ENCODE measurements at places on chromosomes 3 and 15.

DNA sequence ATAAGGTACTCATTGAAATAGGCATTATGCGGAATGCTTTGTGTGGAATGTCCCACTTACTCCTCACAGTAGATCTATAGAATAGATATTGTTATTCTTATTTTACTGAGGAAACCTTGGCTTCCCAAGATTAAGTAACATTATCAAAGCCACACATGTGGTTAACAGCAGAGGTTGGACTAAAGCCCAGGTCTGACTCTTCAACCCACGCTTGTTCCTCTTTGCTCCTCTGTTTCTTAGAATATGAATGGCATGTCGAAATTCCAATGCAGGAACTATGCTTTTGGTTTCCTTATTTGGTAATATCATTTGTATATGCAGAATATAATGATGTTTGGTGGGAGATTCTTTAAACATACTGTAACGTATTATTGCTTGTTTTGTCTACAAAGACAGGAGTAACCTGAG is 818.8 kb upstream of the LMCD1 start:
- no peak for DNase-seq

GRCh38 chr3:160016972-160017371 is 28.3 kb downstream of the IL12A start:
- DNase-seq, result no peak

DNA sequence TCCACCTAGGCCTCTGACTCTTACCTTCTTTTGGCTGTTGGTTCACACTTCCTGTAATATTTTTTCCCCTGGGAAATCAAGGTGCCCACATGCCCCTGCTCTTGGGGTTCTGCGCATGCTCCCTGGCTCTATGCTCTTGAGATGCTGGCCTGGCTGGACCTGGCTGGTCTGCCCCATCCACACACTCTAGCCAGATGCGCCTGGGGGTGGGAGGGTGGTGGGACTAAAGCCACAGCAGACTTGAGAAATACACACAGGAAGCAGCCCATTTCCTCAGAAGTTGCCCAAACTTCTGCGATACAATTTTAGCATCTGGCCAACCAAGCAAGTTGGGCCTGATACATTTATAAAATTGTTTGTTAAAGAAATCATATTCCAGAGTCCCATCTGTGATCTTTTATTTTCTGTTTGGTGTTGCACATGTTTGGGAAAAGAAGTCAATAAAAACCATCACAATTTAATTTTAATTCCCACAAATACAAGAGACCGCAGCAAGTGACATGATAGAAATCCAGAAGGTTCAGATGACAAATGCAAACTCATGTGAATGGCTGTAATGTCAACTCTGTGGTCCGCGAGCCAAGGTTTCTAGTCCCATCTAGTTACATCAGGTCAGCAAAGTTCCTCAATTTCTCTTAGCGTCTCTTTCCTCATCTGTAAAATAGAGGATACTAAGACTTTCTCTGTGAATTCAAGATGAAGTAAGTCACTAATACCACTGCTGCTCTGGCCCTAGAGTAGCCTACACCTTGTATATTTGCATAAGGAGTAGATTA is 55.9 kb upstream of the MEF2A start:
- DNase-seq, result no peak

DNA sequence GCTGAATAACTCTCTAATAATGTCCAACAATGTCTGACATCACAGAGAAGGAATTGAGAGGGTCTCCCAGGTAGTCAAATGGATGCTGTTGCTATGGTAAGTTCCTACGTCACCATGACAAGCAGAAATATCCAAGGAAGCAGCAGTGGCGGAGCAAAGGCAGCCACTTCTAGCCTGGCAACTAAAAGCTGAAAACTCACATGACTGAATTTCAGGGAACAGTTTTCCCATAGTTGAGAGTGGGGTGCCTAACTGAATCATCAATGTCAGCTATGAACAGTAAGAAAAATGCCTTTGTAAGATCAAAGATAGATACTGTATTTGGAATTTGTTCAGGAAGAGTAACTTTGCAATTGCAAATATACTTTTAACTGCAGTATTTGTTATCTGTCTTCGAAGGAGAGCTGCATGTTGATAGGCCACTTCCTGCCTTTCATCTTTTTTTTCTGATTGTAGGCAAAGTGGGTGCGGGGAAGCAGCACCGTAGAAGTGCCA is 161.7 kb downstream of the BBX start:
- DNase-seq, result no peak

- no peak for DNase-seq
These were observed 28.8 kb upstream of the UBL7 start for GRCh38 chr15:74489518-74490338.

DNA sequence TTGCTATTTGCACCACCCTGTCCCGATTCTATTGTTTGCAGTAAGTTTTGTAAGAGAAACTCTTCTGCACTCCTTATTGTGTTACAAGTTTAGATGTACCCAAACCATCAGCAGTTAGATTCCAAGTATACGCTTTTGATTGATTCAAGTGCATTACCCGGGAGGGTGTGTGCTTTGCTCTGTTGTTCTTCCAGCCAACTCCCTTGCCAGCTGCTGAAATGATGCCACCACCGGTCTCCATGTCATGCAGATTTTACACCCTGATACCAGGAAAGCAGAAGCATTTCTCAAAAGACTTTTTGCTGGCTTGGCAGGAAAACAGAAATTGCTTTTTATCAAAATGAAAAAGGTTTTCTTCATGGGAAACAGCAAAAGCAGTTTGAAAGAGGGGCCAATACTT is 1006.6 kb upstream of the CFAP20DC start:
- no peak for DNase-seq

GRCh38 chr3:160815280-160815679 is 59.2 kb downstream of the PPM1L start:
- DNase-seq, result no peak

- no peak for DNase-seq
These were observed 197.7 kb upstream of the CTNNB1 start for GRCh38 chr3:41001556-41001955.

GRCh38 chr3:101229681-101230080 is 90.7 kb downstream of the IMPG2 start:
- no peak for DNase-seq

DNA sequence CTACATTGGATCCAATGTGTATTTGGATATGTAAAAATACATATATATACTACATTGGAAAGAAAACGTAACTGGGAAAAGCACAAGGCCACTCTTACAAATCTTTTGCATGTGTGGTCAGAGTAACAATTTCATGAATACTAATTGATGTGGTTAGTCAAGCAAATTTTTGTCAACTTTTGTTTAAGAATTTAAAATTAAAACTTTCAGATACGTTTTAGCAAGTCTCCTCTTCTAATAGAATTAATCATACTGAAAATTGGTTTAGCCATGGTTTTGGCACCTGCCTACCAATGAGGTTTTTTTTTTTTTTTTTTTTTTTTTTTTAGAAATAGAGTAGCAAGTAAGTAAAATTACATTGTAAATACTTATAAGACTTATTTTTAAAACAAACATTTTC is 153.0 kb upstream of the CGNL1 start:
- DNase-seq, result no peak

- DNase-seq, result no peak
These were observed 438.4 kb downstream of the OCA2 start for GRCh38 chr15:27660676-27661075.

GRCh38 chr3:125087768-125088391 is 32.1 kb upstream of the HEG1 start:
- no peak for DNase-seq

DNA sequence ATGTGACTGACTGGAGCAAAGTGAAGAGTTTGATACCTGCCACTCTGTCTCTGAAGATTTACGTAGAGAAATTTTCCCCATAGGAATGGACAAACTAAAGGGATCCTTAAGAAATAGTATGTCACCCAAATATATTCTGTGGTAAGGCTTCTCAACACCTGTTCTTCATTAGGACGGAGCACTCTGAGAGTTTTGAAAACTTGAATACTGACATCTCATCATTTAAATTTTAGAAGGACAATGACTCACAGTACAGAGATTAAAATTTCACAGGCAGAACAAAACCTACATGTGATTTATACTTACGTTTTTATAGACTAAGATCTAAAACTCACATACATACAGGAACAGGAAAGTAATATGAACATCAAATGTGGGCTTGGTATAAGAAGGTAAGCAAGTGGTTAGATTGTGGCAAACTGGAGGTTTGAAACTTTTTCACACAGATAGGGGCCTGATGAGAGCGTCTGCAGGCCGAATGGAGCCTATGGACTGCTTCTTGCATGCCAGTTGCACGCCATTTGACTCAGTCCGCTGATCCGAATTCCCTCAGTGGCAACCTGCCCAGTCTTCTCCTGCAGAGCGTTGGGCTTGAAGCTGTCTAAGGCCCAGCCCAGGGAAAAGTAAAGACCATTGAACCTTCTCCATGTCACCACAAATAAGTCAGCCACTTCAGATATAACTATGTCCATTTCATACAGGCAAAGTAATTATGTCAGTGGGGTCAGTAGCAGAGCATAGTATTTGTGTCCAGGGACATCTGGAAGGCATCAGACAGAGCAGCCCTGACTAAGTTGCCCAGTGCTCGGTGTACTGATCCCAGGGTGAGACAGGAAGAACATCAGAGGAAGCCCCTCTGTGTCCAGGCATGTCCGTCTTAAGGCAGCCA is 45.7 kb downstream of the ZBTB38 start:
- no peak for DNase-seq

- DNase-seq, result no peak
These were observed 157.6 kb downstream of the SHQ1 start for GRCh38 chr3:72690629-72691028.

DNA sequence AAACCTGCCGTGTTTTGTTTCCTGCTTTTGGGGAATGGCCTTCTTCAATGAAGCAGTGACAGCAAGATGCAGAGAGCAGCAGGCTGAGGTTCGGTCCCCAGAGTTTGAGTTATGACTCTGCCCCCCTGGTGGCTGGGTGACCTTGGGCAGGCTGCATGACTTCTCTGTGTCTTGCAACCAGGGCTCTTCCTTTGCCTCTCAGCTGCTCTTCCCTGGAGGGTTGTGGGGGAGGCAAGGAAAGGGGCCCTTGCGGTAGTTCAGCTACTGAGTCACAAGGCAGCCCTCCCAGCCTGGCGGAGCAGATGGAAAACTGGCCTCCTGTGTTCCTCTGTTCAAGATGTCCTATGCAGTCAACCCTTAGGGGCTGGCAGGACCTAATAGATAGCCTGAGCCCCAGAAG is 17.1 kb downstream of the CTXND1 start:
- no peak for DNase-seq

- DNase-seq, result no peak
These were observed 317.3 kb upstream of the NAALADL2 start for GRCh38 chr3:174541708-174542315.

- DNase-seq, result no peak
These were observed 101.0 kb downstream of the CBLB start for GRCh38 chr3:105767776-105768175.

DNA sequence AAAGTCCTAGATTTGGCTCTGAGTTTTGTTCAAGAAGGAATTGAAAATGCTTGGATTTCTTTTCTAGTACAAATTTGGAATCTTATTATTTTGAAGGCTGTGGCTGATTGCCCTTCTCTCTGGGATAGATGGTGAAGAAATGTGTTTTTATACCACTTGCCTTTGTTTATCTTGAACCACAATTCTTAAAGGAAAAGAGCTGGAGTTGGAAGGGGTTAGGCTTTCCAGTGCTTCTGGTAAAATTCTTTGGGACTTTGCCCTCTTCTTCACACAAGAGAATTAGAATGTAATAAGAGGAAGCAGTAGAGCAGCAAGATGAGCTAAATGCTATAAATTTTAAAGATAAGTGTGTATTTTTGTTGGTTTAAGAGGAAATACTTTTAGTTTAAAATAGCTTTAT is 65.8 kb downstream of the COL6A5 start:
- DNase-seq, result no peak

GRCh38 chr3:134211797-134212196 is 38.9 kb downstream of the RYK start:
- DNase-seq, result no peak

DNA sequence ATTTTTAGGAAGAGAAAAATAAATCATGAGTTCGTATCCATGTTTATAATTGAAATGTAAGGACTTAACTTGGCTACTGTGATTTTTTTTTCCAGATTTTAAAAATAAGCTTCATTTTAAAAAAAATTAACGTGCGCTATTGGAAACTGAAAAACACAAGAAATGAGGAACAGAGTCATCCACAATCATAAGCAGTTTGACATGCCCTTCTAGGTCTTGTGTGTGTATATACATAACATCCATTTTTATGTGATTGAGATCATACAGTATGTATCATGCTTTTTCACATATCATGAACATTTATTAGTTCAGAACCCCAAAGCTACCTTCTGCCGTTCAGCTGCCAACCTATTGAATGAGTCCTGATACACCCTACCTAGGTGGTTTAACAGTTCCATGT is 22.7 kb downstream of the IREB2 start:
- DNase-seq, result no peak

- DNase-seq, result no peak
These were observed 79.8 kb upstream of the IQSEC1 start for GRCh38 chr3:13152826-13153710.

DNA sequence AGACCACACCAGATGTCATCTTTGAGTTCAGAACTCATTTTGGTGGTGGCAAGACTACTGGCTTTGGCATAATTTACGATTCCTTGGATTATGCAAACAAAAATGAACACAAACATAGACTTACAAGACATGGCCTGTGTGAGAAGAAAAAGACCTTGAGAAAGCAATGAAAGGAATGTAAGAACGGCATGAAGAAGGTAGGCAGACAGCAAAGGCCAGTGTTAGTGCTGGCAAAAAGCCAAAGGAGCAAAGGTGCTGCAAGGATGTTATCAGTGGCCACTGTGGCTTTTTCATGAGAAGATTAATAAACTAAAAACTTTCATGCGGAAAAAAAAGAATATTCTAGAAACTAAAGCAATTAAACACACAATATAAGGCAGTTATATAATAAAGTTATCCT is 21.9 kb downstream of the AAGAB start:
- no peak for DNase-seq

DNA sequence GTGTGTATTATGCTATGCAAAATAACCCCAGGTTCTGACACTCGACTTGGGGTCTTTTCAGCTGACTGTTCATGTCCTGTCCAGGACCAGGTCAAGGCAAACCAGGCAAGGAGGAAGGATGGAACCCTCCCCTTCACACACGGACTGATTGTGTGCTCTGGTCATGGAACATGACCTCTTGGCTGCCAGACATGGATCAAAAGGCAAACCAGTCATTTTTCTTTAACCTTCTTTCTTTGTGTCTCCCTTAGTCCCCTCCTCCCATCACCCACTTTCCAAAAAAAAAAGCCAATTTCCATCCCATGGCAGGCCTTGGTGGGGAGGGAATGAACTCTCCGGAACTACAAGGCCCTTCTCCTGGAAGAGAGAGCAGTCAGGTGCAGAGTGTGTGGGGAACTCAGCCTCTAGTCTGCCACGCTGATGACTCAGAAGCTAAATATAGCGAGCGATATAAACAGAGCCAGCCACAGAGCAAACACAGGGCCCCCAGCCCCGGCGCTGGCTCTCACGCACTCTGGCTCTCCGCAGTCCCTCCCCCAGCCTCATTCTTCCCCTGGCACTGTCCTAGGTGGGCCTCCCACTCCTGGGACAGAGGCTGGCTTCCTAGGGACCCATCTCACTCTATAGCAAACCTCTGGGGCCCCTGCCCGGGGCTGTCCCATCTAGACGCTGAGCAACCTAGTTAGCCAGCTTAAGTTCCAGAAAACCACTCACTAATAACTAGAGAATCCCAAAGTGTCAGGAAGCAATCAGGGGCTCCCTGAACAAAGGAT is 10.0 kb downstream of the BMF start:
- peak; percentile 26 for DNase-seq

GRCh38 chr15:40217166-40217824 is 21.6 kb upstream of the PAK6 start:
- peak; percentile 38 for DNase-seq
